ENCODE measurements at places on chromosomes 2 and 18.

- no peak for ATAC-seq
Measured at GRCh38 chr2:191125646-191126045, 25.1 kb downstream of the STAT4 start.

DNA sequence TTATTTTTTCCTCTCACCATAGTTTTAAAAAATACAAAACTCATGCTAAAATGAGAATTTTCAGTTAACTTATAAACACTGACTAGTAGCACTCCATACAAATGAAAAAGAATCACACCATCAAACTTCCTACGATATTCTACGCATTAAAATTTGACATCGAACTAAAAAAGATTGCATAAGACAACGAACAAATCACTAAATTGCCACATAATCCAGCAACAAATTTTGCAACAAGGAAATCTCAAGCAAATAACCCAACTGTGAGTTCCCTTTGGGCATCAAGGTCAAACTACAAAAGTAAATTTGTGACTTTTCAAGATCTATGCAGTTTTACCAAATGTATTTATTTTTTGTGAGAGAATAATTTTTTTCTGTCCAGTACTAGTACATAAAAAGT, 1.5 kb downstream of the MAP3K2 start:
- no peak for ATAC-seq

DNA sequence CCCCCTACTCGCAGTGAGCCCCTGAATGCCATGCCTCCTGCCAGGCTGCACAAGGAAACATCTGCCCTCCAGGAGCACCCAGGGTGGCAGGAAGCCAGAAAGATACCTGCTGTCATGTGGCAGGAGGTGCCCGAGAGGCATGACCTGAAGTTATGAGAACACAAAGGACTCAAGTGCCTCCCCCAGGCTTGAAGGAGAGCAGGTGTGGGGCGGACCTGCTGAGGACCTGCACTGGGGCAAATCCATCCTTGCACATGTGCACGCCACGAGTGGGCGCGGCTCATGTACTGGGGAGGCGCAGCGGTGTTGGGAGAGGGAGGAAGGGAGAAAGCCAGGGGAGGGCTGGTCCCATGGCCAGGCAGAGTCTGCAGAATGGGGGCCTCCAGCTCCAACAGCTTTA, 26.9 kb downstream of the SDC1 start:
- ATAC-seq, result no peak

DNA sequence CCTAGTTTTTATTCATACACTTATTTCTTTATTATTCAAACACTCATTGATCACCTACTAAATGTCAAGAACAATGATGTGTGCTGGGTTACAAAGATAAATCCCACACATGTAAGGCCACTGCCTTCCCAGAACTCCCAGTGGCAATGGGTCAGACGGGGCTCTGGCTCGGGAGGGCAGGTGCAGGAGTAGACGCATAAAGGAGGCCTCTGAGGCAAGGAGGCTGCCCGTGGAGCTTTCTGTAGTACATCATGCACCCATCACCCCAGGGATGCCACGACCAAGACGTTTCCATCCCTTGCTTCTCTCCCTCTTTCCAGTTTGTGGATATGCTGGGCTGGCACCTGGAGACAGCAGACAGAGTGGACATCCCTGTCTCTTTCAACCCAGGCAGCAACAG, 153.2 kb upstream of the TTC39C start:
- no peak for ATAC-seq

GRCh38 chr2:132725748-132726147, 55.7 kb upstream of the LYPD1 start:
- ATAC-seq, result no peak
